ENCODE measurements at places on chromosomes 7 and 10. TPM values are rescaled to one million over a fixed set of nuclear protein-coding genes. Genes with fewer than 3 reads are reported as not detected.

DNA sequence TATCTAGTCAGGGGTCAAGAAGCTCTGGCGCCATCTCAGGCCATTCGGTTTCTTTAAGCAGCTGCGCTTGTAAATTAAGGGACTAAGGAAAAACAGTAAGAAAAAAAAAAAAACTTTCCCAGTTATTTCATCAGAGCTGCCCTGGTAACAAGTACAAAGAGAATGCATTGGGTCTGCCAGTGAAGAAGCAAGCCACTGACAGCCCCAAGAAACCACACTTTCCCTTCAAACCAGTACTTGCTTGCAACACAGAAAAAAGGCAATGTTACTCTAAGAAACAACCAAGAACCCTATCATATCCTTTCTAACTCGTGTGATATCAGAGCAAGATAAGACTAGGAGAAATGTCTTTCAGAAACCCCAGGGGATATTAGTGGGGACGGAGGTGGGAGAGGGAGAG lies 40.6 kb upstream of the AOAH start:
- no peaks in the 10 kb centered on the region for H3K4me1 ChIP-seq
- no peaks in the 10 kb centered on the region for H3K36me3 ChIP-seq
- H3K4me3 ChIP-seq: no peak overlapping the region
- no peak overlapping the region for H3K27ac ChIP-seq
- no peak for DNase-seq
- H3K27me3 ChIP-seq: no peaks in the 10 kb centered on the region

DNA sequence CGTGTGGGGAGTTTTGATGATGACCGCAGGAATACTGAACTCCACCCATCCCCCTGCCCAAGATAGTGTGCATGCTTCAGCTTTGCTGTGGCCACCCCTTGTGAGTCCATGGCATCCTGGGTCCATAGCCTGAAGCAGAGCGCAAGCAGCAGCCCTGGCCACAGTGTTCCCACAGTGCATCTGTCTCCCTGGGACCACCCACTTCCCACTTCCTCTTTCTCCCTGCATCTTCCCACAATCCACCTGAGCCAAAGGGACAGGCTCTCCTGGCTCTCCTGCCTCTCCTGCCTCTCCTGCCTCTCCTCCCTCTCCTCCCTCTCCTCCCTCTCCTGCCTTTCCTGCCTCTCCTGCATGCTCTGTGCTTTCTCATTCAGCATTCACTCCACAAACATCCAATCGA lies 150.7 kb downstream of the PAXIP1 start:
- no peak overlapping the region for H3K27ac ChIP-seq
- no peak for DNase-seq
- H3K36me3 ChIP-seq: no peaks in the 10 kb centered on the region

CCDC7 gene
- total RNA-seq: 19.1 TPM

DNA sequence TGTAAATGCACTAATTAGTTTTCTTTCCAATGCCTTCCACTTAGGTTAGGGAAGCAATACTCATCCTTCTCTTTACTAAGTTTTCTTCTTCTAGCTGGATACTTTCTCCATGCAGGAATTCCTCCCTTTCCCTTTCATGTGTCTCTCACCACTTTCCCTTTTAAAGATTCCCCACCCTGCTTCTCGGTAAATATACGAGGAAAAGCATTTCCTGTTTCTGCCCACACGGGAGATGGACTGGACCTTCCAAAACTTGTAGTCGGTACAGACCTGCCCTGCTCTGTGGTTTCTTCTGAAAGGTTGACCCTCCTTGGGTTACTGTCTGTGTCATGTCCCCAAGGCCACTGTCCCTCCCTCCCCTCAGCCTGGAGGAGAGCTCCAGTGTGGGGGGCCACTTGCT lies 58.9 kb upstream of the LYZL2 start:
- no peak overlapping the region for H3K27ac ChIP-seq
- H3K4me3 ChIP-seq: no peak overlapping the region
- no peak for DNase-seq
- H3K36me3 ChIP-seq: no peaks in the 10 kb centered on the region
- H3K27me3 ChIP-seq: no peaks in the 10 kb centered on the region

- no peak overlapping the region for H3K4me3 ChIP-seq
- peaks cover 26% of the 10 kb centered on the region for H3K4me1 ChIP-seq
Measured at GRCh38 chr7:30146127-30146612, 11.4 kb downstream of the MTURN start.

DNA sequence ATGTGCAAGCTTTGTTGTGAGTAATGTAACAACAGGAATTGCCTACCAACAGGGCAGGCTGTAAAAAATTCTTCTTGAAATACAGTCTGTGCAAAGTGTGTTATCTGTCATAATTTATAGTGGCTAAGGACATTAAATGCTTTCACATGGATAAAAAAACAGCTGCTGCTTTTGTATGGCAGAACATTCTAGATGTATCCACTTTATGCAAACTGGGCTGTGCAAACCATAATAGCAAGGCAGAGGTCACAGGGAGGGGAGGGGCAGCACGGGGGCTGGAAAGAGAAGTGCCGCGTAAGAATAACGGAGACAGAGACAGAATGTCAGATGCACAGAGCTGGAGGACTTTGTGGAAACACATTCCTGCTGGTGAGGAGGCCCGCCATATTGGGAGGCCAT lies 86.1 kb downstream of the VOPP1 start:
- no peak for DNase-seq
- no peak overlapping the region for H3K27ac ChIP-seq
- no peaks in the 10 kb centered on the region for H3K4me1 ChIP-seq
- peaks cover 5% of the 10 kb centered on the region for H3K36me3 ChIP-seq
- no peak overlapping the region for H3K4me3 ChIP-seq

- DNase-seq: no peak
- peaks cover 3% of the 10 kb centered on the region for H3K4me1 ChIP-seq
- no peak overlapping the region for H3K27ac ChIP-seq
- no peaks in the 10 kb centered on the region for H3K36me3 ChIP-seq
- no peak overlapping the region for H3K4me3 ChIP-seq
Measured at GRCh38 chr10:108632144-108632543, 1291.2 kb downstream of the XPNPEP1 start.

- H3K27me3 ChIP-seq: no peaks in the 10 kb centered on the region
- H3K36me3 ChIP-seq: no peaks in the 10 kb centered on the region
- H3K27ac ChIP-seq: no peak overlapping the region
- peaks cover 22% of the 10 kb centered on the region for H3K4me1 ChIP-seq
Measured at GRCh38 chr7:6202117-6202516, 70.3 kb downstream of the CYTH3 start.

GPR15LG gene
- not detected for total RNA-seq

DNA sequence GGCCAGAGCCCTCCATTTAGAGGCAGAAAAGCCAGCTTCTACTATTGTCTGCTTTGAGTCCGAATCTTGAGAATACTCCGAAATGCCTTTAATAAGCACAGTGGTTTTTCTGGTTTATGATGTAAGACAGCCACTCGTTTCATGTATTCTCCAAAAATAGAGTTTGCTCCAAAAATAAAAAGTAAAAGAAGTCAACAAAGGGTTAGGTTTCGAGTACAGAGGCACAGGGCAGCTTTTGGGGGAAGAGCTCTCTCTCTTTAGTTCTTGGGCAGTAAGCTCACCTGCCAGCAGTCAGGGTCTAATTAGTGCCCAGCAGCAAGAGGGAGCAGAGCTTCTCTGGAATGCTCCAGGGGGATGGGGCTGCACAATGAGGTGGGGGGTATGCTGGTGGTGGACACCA lies 20.2 kb downstream of the CREB3L2 start:
- peaks cover 11% of the 10 kb centered on the region for H3K36me3 ChIP-seq
- H3K4me1 ChIP-seq: peaks cover 84% of the 10 kb centered on the region
- H3K27ac ChIP-seq: peak overlapping the region; percentile 98
- no peaks in the 10 kb centered on the region for H3K27me3 ChIP-seq
- DNase-seq: no peak

- no peak overlapping the region for H3K27ac ChIP-seq
- no peak overlapping the region for H3K4me3 ChIP-seq
- no peaks in the 10 kb centered on the region for H3K36me3 ChIP-seq
- H3K4me1 ChIP-seq: no peaks in the 10 kb centered on the region
- no peaks in the 10 kb centered on the region for H3K27me3 ChIP-seq
Measured at GRCh38 chr7:141456298-141456697, 94.9 kb upstream of the AGK start.

CALHM3 gene
- not detected for total RNA-seq

GRCh38 chr10:70950037-70950436 lies 61.7 kb upstream of the PCBD1 start:
- H3K36me3 ChIP-seq: no peaks in the 10 kb centered on the region
- no peak overlapping the region for H3K27ac ChIP-seq
- no peak for DNase-seq
- peaks cover 15% of the 10 kb centered on the region for H3K27me3 ChIP-seq
- H3K4me3 ChIP-seq: no peak overlapping the region
- H3K4me1 ChIP-seq: no peaks in the 10 kb centered on the region

DNA sequence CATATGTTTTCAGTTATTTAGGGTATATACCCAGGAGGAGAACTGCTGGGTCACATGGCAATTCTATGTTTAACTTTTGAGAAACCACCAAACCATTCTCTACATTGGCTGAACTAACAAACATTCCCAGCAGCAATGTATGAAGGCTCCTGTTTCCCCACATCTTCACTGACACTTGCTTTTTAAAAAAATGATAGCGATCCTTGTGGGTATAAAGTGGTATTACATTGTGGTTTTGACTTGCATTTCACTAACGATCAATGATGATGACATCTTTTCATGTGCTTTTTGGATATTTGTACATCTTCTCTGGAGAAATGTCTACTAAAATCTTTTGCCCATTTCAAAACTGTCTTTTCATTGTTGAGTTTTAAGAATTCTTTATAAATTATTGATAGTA lies 51.2 kb upstream of the ANAPC16 start:
- H3K36me3 ChIP-seq: peaks cover 6% of the 10 kb centered on the region
- peak; percentile 21 for DNase-seq
- no peak overlapping the region for H3K27ac ChIP-seq
- no peaks in the 10 kb centered on the region for H3K27me3 ChIP-seq
- no peak overlapping the region for H3K4me3 ChIP-seq

DNA sequence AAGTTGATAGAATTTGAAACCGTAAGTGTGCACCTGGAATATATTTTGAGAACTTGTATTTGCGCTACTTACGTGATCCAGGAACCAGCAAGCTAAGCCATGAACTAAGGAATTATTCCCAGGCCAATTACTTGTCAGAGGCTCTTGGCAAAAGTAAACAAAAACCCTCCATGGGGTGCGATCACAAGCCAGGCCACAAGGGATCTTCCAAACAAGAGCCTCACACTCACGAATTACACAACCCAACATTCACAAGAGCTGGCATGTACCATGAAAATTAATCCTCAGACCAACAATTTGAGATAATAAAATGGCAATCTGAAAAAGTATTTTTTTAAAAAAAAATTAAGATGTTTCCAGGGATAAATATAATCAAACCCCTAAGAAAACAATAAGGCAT lies 467.0 kb upstream of the AKR1E2 start:
- no peaks in the 10 kb centered on the region for H3K36me3 ChIP-seq
- DNase-seq: no peak
- H3K4me1 ChIP-seq: peaks cover 4% of the 10 kb centered on the region
- no peak overlapping the region for H3K4me3 ChIP-seq

GIMAP1 gene
- not detected for total RNA-seq

- H3K27me3 ChIP-seq: no peaks in the 10 kb centered on the region
- no peak overlapping the region for H3K4me3 ChIP-seq
- H3K4me1 ChIP-seq: no peaks in the 10 kb centered on the region
- DNase-seq: no peak
Measured at GRCh38 chr7:159130820-159131219, 13.8 kb downstream of the VIPR2 start.

GRCh38 chr7:106863274-106863997 lies 1.6 kb upstream of the PIK3CG start:
- H3K36me3 ChIP-seq: no peaks in the 10 kb centered on the region
- no peak overlapping the region for H3K27ac ChIP-seq
- H3K4me3 ChIP-seq: no peak overlapping the region
- H3K27me3 ChIP-seq: no peaks in the 10 kb centered on the region
- no peak for DNase-seq

DNA sequence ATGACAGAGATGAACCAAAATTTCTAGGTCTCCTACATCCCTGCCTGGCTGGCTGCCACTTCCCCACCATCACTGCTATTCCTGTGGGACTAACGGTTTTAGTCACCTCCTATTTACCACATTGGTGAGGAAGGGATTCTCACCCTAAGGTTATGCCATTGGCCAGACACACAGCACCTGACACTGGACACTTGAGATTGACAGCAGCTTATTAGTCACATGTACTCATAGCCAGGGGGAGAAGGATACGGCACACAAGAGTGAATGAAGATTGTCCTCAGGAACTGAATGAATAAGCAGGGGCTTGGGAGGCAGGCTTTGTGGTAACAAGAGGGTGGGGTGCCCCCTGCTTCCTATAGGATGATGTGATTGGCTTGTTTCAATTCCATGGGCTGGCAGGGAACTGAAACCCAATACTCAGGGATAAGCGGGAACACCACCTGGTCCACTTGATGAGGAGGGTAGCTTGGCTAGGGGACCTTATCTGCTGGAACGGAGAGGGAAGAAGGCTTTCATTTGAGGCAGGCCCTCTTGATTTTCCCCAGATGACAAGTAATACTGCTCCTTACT lies 99.0 kb downstream of the SPAG6 start:
- H3K4me3 ChIP-seq: no peak overlapping the region
- H3K4me1 ChIP-seq: 0 out of 2 replicates have a peak, but pooled peaks cover 12% of the 10 kb centered on the region
- DNase-seq: no peak
- H3K27ac ChIP-seq: no peak overlapping the region

DNA sequence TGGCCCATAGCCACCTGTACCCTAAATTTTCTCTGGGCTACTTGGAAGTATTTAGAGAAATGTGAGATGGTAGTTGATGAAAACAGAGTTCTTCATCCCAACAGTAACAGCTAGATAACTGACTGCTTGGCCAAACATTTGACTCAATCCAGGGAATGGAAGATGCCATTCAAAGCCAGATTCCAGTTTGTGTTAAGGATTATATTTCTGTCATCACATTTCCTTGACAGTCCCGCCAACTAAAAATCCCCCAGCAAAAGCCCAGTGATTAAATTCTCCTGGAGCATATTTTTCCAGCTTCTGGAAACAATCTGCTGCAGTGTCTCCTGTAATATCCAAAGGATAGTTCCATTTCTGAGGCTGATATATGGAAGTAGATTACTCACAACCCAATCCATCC lies 45.4 kb upstream of the PTN start:
- H3K27ac ChIP-seq: no peak overlapping the region
- no peak for DNase-seq
- no peaks in the 10 kb centered on the region for H3K36me3 ChIP-seq
- no peaks in the 10 kb centered on the region for H3K27me3 ChIP-seq
- no peak overlapping the region for H3K4me3 ChIP-seq

SPDYE2 gene
- total RNA-seq: not detected

GRCh38 chr10:83127942-83128575 lies 1011.2 kb upstream of the GHITM start:
- no peak overlapping the region for H3K27ac ChIP-seq
- H3K27me3 ChIP-seq: no peaks in the 10 kb centered on the region
- H3K36me3 ChIP-seq: no peaks in the 10 kb centered on the region
- DNase-seq: no peak

DNA sequence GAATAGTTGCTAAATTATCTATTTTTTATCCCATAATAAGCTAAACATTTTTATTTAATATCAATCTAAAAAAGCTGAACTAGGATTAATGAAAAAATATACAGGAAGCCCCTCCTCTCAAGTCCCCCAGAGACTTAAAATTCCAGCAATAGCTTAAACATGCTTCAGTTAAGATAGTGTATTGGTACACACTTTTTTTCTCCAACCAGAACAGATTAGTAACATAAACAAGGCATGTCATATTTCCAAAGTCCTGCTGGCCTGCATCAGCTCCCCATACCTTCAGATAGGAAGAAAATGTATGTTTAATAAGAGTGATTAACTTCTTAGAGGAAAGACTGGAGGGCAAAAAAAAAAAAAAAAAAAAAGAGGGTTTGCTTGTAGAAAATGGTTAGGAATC lies 7.1 kb downstream of the TBX20 start:
- no peaks in the 10 kb centered on the region for H3K4me1 ChIP-seq
- H3K27ac ChIP-seq: no peak overlapping the region
- no peak overlapping the region for H3K4me3 ChIP-seq
- H3K27me3 ChIP-seq: peaks cover 51% of the 10 kb centered on the region
- DNase-seq: no peak
